ENCODE measurements at places on chromosomes 11 and 22.

- no peak for DNase-seq
Observed at GRCh38 chr11:128695539-128696221, 1.8 kb downstream of the FLI1 start.

DNA sequence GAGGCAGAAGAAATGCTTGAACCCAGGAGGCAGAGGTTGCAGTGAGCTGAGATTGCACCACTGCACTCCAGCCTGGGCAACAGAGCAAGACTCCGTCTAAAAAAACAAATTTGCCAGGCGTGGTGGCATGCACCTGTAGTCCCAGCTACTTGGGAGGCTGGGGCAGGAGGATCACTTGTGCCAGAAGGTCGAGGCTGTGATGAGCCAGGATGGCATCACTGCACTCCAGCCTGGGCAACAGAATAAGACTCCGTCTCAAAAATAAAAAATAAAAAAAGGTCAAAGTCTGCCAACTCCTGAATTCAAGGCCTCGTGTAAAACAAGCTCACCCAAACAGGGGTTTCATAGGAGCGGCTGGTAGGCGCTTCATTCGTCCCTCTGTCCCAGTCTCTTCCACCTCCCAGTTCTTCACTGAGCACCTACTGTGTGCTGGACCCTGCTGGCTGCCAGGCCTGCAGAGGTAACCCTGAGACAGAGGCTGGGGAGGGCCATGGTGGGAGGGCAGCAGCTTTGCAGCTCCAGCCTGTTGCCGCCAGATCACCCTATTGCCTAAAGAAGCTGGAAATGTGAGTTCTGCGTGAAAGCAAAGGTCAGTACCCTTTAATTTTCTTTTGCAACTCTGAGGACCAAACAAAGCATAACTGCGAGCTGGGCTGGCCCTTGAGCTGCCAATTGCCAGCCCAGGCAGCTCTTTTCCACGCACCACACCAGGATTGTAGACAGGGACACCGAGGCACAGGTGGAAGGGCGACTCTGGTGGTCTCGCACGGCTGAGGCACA, 15.3 kb downstream of the RPL3 start:
- no peak for DNase-seq

DNA sequence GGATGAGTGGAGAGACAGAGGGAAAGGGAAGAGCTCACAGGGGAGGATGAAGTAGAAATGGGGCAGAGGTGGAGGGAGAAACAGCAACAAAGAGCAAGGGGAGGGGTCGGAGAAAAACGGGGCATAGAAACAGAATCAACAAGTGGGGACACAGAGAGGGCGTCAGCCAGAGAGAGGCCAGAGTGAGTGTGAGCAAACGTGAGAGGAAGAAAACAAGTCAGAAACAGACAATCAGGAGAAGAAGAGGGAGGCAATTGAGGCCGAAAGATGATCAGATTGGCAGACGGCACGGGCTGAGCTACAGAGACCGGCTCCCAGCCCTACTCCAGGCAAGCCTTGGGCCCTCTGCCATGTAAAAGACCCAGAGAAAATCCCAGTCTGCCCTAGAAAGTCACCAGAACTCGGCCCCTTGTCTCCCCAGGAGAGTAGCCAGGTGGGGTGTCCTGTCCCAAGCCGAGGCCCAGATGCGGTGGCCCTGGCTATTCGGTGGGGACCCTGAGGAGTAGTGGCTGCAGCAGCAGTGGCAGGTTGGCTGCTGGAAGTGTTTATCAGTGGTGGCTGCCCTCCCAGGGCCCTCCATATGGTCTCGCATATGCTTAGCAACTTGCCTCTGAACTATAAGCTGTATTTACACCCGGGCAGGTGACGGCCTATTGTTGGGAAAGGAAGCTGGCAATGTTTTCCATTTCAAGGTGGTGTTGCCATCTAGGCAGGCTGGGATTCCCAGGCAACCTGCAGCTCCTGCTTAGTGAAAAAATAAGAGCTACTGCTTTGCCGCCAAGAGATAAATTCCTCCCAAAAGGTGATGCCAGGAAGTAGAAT, 14.8 kb upstream of the TSPAN18 start:
- no peak for DNase-seq

DNA sequence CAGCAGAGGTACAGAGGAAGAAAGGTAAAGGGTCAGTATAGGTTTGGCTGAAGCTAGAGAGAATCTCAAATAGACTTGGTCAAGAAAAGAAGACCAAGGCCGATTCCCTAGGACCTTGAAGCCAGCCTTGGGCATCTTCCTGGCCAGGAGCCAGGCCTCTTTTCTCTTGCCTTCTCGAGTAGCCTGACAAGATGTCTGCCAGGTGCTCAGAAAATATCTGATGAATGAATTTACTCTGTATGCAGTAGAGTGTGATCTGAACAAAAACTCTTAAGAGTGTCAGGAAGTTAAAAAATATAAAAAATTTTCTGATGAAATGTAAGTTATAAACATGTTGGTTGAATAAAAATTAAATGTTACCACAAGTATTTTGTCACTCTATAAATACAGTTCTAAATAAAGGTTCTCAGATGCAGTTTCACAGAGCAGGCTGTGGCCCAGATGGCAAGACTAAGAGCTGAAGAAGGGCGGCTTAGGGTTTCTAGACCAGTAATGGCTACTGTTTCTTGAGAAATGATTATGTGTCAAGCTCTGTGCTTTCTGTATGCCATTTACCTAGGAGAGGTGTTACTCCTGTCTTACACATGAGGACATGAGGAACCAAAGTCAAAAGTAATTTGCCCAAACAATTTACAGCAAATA, 98.1 kb downstream of the ATXN10 start:
- DNase-seq, result no peak

- no peak for DNase-seq
Observed at GRCh38 chr22:35835267-35835997, 117.8 kb downstream of the APOL5 start.

GRCh38 chr22:32005453-32005852, 37.6 kb upstream of the SLC5A1 start:
- no peak for DNase-seq

DNA sequence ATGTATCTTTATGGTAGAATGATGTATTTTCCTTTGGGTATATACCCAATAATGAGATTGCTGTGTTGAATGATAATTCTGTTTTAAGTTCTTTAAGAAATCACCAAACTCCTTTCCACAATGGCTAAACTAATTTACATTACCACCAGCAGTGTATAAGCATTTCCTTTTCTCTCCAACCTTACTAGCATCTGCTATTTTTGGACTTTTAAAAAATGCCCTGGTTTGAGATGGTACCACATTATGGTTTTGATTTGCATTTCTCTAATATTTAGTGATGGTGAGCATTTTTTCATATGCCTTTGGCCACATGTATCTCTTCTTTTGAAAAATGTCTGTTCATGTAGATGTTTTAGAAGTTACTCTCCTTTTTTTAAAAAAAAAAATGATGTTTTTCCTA, 142.0 kb downstream of the METTL15 start:
- no peak for DNase-seq

GRCh38 chr11:132062541-132062940, 692.1 kb downstream of the NTM start:
- no peak for DNase-seq

GRCh38 chr11:62508336-62509058, 38.1 kb downstream of the AHNAK start:
- DNase-seq, result peak; percentile 46

DNA sequence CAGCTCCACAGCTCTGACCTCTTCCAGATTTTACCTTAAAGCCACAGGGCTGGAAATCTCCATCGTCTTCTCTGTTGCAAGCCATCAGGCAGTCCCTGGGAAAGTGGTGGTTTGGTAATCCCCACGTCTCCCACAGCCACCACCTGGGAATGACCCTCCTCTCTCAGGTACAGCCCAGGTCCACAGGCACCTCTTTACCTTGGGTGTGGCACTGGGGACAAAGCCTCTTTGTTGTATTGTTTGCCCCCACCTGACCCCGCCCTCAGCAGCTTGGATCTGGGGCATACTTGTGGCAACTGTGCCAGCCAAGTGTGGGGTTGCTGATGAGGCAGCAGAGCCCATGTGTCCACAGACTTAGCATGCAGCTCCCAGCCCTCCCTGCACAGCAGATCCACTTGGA, 77.6 kb downstream of the LRRC32 start:
- DNase-seq, result no peak

GRCh38 chr11:93904716-93905115, 54.3 kb upstream of the VSTM5 start:
- no peak for DNase-seq

DNA sequence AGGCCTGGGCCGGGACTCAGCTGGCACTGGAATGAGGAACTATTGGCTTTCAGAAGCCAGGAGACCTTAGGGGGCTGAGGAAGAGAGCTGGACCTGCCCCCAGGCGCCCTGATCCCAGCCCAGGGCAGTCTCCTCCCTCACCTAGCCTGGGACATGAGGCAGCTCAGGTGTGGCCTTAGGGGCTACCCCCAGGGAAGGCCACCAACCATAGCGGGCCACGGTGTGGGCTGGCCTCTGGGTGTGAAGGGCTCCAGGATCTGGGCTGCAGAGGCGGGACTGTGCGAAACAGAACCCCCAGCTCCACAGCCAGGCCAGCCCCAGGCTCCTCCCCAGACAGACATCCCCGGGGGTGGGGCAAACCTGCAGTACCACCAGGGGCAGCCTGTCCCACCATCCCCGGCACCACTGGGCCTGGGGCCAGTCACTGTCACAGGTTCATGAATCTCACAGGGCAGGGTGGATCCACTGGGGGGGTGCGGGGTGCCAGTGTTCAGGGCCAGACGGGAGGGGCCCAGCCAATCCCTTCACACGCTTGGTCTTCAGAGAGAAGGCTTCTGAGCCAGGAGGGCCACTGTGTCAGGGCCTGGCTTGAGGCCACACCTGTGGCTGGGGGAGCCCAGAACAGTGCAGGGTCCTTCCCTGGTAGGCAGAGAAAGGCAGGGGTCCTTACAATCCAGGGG, 3.5 kb downstream of the PLXNB2 start:
- DNase-seq, result no peak

DNA sequence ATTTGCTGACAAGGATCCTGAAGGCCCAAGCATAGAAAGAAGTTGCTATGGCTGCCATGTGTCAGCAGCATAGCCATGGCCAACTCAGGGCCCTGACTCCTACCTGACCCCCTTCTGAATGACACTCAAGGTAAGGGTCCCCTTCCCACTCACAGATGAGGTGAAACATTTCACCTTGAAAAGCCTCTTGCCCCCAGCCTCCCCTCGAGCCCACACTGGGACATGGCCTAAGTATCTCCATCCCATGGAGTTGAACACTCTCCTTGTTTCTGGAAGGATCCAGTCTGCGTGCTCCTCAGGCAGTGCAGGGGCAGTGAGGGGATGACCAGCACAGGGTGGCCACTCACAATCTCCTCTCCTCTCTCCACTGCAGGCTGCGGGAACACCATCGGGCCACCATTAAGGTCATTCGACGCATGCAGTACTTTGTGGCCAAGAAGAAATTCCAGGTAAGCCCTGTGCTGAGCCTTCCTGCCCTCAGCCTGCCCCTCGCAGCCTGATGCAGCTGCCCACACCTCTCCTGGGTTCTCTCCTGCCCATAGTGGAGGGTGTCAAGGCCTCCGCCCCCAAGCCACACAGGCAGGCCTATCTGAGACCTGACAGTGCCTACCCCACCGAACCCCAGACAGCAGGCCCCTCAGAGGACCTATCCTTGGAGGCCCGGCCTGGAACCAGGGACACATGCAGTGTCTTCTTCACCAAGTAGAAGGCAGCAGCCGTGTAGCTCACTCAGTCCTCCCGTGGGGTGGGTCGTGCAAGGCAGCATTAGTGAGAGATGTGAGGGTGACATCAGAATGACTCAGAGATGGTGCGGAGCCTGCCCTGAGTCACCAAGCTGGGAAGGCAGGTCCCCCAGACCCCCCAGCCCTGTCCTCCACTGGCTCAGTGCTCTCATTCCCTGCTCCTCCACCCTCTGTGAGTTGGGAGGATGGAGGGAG, 68.9 kb upstream of the KCNQ1OT1 start:
- no peak for DNase-seq

DNA sequence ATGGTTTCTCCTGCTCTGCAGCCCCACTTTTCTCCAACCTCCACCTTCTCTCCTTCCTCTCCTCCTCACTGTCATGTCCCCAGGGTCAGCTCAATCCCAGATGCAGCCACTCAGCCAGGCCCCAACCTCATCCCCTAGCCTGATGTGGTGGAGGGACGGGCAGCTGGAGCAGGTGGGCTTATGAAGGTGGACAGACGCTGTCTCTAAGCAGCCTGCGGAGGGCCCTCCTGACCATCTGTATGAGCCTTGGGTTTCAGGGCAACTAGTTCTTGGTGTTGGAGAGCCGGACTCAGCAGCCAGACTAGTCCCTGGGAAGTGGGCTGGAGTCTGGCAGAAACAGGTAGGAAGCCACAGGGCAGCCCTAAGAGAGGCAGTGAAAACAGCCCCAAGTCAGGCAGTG, 18.1 kb downstream of the CRYBB2 start:
- no peak for DNase-seq

DNA sequence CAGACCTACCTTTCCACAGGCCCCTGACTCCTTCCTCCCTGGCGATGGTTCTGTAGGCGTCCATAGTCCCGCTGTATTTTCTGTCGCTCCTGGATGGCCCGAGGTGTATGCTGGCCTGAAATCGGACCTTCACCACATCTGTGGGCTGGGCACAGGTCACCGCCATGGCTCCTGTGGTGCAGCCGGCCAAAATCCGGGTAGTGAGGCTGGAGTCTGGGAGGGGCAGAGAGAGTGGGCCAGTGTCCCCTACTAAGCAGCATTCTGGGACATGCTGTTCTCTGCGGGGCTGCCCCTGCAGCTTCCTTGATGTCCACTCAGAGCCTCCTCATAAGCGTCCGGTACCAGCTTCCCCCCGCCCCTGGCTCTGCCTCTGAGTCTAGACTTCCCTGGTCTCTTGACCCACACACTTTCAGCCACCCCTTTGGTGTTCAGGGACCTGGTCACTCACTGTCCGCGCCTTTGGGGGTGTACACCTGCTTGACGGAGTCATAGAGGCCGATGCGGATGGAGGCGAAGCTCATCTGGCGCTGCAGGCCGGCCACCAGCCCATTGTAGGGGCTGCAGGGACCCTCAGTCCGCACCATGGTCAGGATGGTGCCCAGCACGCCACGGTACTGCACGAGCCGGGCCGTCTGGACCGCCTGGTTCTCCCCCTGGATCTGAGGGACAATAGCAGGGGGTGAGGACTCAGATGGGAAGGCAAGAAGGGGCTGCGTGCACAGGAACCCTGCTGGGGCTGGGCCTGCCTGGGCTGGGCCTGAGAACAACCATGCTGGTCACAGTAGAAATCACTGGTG, 3.0 kb downstream of the UCP3 start:
- no peak for DNase-seq

DNA sequence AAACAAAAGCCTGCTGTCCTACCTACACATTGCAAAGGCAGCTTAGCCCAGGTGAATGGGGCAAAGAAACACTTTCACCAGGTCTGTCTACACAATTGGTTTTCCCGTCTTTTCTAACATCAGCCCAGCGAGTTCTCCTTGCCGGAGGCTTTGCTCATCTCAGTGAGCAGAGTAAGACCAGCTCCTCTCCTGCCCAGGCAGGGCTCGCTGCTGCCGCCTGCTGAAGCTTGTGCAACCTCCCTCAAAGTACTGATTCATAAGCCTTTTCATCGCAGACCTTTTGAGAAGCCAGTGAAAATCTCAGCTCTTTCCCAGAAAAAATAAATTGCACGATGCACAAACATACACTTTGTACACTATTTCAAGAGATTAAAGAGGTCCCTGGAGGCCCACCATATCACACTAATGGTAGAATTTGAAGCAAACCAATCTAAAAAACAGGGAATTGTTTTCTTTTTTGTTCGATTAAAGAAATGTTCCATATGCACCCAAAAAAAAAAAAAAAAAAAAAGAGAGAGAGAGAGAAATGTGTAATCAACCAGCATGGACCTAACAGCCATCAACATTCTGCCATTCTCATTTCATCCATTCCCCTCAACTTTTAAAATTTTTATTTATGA, 328.1 kb upstream of the MPPED2 start:
- DNase-seq, result peak; percentile 58

Measured in neural crest cell (in vitro differentiated cells).